Spleen (tissue), 13 donors: ENCODE measurements at places on chromosomes 2 and 18. TPM values are rescaled to one million over a fixed set of nuclear protein-coding genes. Genes with fewer than 3 reads are reported as not detected.

GRCh38 chr2:101415220-101415619 lies 27.9 kb upstream of the CREG2 start:
- DNase-seq, result no peak

GRCh38 chr2:83365476-83365875 lies 1093.6 kb downstream of the SUCLG1 start:
- no peak for DNase-seq

DNA sequence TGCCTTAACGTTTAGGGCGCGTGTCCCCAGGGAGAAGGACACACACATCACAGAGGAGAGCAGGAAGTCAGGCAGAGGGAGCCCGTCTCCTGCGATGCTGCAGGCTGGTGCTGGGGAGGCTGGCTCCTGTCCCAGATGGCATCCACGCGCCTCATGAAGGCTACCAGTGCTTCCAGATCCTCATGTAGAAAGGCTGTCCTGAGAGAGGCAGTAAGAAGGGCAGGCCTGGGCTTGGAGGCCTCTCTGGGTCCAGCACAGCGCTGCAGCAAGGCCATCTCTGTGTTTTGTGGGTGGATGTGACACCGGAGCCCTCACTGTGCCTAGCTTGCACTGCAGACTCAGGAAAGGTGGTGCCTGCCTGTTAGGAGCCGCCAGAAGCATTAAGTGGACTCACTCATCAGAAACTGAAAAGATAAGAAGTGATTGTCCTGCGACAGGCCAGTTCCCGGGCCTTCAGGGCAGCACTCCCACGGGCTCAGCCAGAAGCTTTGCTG lies 62.7 kb downstream of the FAM168B start:
- peak; percentile 64 for DNase-seq

- peak; percentile 96 for DNase-seq
These were observed 806 bp downstream of the ZNF407 start for GRCh38 chr18:74598350-74599001.

GRCh38 chr18:25262920-25263319 lies 89.0 kb downstream of the ZNF521 start:
- no peak for DNase-seq

GRCh38 chr2:144414324-144414845 lies 105.5 kb downstream of the ZEB2 start:
- peak; percentile 80 for DNase-seq

DNA sequence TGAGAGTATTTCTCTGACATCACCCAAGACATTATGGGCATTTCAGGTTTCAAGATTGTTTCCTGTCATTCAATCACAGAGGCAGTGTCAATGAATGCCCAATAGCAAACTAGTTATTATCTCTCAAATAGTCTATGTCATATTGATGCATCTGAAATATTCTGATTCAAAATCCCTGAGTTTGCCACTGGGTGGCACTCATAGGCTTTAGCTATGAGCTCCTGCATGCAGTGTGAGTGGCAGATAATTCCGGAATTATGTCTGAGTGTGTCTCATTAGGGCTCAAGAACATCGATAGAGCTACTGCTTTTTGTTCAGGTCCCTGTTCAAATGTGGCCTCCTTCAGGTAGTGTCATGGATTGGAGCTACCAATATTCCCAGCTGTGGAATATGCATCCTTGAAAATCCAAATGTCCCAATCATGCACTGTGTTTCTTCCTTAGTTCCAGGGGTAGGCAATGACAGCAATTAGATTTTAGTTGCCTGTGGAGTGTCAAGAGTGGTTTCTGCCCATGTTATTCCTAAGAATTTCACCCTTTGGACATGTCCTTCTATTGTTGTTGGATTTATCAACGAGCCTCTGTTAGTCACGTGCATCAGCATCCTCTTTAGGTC lies 7.8 kb upstream of the OR6B3 start:
- DNase-seq, result no peak

Gene MDH1B
- total RNA-seq, result 0.37 TPM
